ENCODE measurements at places on chromosomes 16 and 17.

GRCh38 chr17:56434610-56435009 is 158.9 kb upstream of the NOG start:
- no peak for DNase-seq

GRCh38 chr16:56989988-56990387 is 631 bp downstream of the NLRC5 start:
- DNase-seq, result no peak

GRCh38 chr17:50347894-50348291 is 2.0 kb downstream of the XYLT2 start:
- DNase-seq, result no peak

- DNase-seq, result no peak
These were observed 15.0 kb downstream of the TMEM92 start for GRCh38 chr17:50289278-50289677.

DNA sequence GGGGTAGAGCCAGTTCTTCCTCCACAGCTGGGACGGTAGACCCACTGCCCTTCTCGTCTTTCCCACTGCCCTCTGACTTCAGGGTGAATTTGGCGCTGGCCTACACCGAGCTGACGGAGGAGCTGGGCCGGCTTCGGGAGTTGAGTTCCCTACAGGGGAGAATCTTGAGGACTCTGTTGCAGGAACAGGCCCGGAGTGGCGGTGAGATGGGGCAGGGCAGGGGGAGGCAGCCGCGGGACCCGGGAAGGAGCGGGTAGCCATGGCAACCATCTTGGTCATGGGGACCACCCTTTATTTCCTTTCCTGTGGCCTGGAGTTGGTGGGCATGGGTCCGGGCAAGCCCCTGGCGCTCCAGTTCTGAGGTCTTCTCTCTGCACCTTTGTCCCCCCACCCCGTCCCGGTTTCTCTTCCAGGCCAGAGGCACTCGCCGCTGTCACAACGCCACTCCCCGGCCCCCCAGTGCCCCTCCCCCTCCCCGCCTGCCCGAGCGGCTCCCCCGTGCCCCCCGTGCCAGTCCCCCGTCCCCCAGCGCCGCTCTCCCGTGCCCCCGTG is 14.4 kb downstream of the TBKBP1 start:
- no peak for DNase-seq

- no peak for DNase-seq
These were observed 220.6 kb downstream of the LGALS9B start for GRCh38 chr17:20246692-20247091.

DNA sequence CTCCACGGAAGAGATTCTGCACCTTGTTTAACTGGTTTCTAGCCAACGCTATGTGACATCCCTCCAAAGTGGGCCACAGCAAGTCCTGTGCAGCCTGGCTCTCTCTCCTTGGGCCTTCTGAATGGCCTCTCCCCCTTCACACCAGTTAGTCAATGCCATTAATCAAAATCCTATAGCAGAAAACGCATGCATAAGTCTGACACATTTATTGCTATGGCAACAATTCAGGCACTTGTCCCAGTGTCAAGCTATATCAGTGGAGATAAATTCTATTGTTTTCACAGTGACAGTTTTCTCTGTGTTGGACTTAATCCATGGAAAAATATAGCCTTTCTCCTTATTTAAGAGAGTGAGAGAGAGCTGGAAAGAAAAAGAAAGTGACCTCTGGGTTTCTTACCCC is 87.2 kb upstream of the TOX3 start:
- no peak for DNase-seq

DNA sequence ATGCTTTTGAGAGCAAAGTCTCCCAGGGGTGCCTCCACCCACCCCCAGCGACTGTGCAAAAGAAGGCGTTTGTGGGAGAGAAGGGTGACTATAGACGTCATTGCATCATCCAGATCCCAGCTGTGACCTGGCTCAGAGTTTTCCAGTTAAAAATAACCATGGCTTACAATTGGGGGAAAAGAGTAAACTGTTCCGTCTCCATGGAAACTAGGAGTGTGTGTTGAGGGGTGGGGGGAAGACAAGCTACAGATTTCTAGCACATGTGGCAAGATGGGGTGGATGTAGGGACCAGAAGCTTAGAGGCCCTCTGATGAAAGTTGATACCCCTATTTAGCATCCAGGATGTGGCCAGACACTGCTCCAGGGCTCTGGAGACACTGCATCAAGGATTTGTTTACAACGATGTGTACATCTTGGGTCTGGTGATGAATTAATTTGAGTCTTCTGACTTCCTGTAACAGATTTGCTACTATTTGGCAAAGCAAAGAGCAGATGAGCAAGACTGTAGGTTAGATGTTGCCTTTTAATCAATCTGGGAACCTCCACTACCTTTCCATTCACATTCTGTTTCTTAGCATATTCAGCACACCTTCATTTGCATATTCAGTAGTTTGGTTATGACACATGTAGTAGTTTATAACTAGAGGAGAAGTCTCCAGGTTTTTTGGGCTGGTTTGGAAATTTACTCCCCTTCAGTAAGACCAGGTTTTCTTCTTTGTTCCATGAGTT is 6.2 kb upstream of the DUSP14 start:
- DNase-seq, result no peak

DNA sequence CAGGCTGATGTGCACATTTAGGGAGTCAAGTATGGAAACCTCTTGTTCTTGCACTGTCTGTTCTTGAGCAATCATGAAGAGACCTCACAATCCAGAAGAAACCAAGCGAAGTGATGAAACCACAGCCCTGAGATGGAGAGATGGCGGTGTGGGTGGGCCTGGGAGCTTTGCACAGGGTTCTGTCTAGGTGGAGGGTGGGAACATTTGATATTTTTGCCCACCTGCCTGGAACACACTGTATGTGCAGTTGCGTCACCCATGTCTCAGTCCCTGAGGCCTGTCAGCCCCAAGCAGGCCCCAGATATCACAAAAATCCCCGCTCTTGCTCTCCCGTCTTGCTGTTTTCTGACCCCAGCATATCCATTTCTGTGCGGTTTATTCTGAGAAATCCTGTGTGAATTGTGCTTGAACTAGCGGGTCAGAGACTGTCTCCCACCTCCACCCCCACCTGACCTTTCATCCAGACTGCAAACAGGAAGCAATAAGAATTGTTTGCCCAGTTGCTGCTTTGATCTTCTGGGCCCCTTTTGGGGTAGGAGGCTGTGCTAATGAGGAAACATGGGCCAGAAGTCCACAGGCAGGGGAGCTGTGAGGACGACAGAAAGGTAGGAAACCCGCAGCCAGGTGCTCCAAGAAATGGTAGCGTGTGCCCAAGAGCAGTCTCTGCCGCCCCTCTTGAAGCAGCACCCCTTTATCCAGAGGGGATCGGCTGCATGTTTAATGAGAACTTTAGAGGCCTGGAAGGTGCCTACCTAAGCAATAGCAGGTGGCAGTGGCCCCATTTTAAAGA is 183.8 kb downstream of the CCDC182 start:
- no peak for DNase-seq

DNA sequence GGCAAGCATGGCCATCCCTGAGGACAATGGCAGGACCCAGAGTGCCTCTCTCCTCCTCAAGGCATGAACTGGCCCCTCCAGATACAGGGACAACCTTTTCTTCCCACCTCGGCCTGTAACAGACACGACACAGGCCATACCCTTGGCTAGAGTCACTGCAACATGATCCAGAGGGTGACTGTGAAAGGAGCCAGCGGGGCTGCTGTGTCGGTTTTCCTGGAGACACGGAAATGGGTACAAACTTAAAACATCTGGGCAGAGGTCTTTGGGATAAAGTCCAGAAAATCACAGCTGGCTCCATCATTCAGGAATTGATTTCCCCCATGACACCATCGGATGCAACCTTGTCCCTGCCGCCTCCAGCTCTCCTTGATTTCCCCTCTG is 5.3 kb downstream of the CEP295NL start:
- no peak for DNase-seq

DNA sequence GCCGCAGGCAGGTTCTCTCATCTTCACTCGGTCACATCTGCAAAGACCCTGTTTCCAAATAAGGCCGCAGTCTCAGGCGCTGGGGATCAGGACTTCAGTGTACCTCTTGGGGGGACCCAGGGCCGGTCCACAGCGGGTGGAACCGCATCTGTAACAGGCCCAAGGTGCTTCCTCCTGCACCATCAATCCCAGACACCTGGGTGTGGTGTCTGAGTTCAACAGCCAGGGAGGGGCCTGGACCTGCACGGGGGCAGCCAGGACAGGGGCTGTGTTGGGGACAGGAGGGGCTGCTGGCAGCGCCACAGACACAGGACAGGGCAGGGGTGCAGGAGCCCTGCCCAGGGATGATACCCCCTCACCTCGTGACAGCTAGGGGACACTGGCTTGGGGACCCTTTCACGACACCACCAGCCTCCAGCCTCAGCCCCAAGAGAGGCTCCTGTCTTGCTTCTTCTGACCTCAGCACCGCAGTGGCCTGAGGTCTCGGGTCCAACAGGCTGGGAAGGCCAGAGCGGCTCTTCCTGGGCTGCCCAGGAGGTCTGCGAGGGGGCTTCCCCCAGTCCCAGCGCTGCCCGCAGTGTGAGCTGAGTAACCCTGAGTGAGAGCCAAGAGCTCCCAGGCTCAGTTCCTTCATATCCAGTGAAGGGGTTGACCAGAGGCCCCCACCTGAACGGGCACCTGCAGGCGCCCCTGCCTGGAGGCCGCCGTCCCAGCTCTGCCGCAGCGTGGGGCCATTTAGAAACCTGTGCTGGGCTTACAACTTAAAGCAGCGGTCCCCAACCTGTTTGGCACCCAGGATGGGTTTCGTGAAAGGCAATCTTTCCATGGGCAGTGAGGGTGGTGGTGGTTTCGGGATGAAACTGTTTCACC is 30.7 kb upstream of the BAHCC1 start:
- DNase-seq, result no peak

DNA sequence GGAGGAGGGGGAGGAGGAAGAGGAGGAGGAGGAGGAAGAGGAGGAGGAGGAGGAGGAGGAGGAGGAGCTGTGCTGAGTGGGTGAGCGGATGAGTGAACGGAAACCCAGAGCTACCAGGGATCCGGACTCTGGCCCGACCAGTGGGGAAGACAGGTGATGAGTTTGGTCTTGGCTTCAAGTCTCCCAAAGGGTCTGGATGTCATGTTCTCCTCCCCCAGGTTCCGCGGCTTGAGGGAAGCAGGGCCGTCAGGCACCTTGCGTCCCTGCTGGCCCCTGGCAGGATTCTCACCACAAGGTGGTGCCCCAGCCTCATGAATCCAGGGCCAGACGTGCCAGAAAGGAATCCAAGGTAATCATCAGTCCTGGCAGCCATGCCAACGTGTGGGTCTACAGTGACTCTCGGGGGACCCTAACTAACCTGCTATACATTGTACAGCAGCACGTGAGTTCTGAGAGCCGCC is 13.5 kb upstream of the ABAT start:
- no peak for DNase-seq

DNA sequence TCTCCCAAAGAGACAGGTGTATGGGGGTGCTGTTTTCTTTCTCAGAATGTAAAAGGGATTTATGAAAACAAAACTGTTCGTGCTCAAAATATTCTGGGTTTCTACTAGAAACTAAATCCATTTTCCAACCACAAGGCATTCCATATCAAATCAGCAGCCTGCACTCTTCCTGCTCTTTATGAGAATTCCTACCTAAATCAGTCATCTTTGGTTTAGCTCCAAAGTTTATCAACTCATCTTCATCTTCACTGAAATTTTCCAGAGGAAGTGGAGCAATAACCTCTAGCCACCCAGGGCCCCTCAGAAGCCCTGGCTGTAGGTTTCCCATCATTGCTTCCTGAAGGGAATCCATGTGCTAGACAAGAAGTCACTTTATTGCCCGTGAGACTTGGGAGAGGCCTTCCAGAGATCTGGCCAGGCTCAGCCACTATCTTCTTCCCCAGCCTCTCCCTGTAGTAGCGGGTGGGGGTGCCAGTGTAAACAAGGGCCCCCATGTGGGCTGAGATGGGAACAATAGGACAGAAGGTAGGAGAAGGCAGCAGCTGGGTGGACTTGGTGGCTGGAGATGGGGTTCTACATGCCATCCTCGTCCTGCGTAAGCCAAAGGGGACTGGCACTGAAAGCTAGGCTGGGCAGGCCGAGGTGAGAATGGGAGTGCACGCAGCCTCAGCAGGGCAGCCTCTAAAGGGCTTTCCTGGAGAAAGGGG is 22.0 kb upstream of the ALDH3A1 start:
- DNase-seq, result no peak

DNA sequence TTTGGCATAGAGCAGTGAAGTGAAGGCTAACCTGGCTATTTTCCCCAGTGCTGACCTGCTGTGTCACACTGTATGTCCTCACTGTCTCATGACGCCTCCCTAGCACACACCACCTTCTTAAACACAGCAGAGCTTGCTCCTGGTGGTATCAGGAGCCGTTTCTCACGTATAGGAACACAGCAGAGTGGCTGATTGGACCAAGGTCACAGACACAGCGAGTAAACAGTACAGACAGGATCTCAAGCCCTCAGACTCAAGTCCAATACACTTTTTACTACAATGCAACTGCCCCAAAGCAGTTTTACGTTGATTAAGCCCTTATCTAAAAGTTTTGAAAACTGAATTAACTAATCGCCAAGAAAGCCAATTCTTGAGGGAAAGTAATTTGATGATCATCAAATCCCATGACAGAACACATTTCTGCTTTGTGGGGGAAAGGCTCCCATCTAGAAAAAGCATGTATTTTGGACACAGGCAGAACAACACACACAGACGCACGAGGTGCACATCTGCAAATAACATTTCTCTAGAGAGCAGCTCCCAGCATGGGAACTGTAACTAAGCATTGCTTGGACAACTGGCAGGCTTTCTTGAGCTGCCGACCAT is 15.2 kb downstream of the ARHGAP17 start:
- no peak for DNase-seq

DNA sequence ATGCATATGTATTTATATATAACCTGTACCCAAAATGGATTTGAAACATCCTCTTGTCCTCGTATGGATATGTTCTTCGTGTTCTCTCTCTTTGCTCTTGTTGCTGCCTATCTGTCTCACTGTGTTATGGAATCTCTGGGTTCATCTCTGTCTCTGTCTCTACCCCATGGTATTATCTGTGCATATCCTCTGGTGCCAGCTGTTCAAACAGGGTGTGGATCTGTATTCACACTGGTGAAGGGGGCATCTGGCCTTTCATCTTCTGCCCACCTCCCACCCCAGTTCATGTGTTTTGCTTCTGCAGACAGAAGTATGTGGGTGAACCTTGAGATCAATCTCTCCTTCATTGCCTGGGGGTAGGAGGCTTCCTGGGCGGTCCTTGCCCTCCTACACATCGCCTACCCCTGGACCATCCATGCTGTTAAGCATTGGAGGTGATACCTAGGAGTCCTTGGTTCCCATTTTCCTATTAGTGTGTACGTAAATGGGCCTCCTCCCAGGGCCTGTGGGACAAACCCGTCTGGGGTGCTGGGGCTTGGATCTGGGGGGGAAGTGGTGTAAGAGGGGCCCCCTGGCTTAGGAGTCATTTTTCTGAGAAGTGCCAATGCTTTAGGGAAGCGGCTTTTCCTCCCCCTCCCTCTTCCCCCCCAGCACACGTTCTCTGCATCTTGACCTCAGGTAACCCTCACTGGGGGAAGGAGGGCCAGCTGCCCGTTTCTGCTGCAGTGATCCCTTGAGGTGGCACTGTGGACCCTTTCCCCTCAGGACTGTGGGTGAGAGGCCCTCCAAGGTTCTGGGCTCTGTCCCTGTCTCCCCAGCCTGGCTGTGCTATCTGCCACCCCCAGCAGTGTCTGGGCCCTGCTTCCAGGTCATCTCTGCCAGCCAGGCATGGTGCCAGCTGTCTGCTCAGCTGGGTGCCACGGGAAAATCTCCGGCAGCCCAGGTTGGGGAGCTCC is 21.1 kb downstream of the RARA start:
- no peak for DNase-seq

Data from NCI-H187 treated with DMSO at 0.1 percent for 48 hours (cell line).